ENCODE measurements at places on chromosomes 3 and 15.
A peak's percentile ranks its signal among the peaks of the same experiment; 100 is the strongest.

- DNase-seq: no peak
Observed at GRCh38 chr3:46460051-46460450, 4.7 kb downstream of the LTF start.

DNA sequence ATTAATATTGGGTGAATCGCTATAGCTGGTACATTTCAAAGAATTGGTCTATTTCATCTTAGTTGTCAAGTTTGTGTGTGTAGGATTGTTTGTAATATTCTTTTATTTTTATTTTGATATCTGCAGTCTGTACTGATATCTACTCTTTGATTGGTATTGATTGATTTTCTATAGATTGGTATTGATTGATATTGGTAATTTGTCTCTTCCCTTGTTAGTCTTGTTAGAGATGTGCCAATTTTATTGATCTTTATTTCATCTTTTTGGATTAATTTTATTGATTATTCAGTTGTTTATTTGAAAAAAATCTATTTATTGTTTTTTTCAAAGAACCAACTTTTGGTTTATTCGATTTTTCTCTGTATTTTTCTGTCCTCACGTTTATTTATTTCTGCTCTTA is 61.4 kb downstream of the TM2D3 start:
- DNase-seq: no peak

DNA sequence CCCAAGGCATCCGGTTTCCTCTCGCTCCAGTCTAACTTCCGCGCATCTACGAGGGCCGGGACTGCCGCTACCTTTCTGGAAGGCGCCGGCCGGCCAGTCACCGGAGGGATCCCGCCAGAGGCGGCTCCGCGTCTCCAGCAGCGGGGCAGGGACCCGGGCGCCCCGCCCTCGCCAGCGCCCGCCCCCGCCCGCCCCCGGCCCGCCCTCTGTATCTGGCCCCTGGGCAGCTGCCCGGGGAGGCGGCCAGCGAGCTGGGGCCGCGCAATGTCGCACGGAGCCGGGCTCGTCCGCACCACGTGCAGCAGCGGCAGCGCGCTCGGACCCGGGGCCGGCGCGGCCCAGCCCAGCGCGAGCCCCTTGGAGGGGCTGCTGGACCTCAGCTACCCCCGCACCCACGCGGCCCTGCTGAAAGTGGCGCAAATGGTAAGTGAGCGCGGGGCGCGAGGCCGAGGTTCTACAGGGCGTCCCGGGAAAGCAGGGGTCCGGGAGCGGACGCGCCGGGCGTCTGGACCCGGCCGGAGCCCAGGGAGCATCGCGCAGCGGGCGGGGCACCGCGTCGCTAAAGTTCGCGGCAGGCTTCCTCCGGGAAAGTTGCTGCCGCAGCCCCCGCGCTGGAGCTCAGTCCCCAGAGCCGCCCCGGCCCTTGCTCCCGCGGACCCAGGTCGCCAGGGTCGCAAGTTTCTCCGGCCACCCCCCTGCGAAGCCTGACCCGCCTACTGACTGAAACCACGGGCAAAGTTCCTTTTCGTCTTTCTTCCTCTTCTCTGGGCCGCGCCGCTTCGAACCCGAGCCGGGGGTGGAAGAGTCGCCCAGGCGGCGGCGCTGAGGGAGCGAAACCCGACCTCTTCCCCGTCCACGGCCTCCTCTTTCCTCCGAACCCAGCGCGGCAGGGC is at the start of gene CMTM7:
Gene CMTM7, plus strand, starts transcription at position 211 of the 893 bp plus-strand sequence. Its CDS starts 54 bp downstream, at position 265.
- DNase-seq: peak; percentile 30

- no peak for DNase-seq
Observed at GRCh38 chr3:41007399-41007798, 191.9 kb upstream of the CTNNB1 start.

GRCh38 chr15:69647142-69647513 is 194.5 kb downstream of the RPLP1 start:
- no peak for DNase-seq

- no peak for DNase-seq
Observed at GRCh38 chr3:4720316-4721075, 227.3 kb downstream of the ITPR1 start.

GRCh38 chr15:65904301-65904700 is 35.0 kb downstream of the RAB11A start:
- no peak for DNase-seq

- DNase-seq: no peak
Observed at GRCh38 chr3:125043599-125044151, 12.1 kb downstream of the HEG1 start.
